ENCODE measurements at places on chromosomes 3 and 15.

GRCh38 chr3:43128464-43128863 lies 22.6 kb upstream of the POMGNT2 start:
- no peak for DNase-seq

DNA sequence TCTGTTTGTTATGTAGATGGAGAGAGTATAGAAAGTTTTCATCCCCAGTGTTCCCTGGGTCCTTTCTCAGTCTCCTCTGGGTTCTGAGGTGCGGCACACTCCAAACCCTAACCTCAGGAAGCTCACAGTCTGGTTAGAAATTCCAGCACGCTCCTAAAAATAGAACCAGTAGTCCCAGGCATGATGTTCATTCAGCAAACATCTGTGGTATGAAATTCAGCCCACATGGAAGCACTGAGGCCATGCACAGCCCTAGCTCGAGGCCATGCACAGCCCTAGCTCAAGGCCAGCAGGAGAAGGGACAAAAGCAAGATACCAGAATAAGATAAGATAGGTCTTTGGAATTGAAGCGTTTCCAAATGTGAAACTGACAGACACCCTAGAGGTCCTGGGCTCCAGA lies 82.3 kb upstream of the OXTR start:
- no peak for DNase-seq

GRCh38 chr15:99997112-99997651 lies 263.9 kb upstream of the LYSMD4 start:
- DNase-seq, result no peak

DNA sequence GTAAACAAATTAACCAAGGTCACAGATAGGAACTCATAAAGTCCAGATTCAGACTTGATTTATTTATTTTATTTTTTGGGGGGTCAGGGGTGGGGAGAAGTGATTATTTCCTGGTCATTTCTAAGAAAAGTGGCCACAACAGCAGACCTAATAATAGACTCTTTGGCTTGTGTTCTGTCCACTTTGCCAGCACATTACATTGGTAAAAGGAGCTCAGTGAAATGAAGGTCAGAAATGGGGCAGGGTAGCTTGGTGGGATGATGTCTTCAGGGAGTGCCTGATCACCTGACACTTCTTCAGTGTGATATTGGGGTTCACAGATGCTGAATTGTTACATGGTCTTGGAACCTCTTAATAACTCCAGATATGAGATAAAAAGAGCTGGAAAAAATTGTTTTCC lies 10.1 kb downstream of the VPS8 start:
- no peak for DNase-seq

DNA sequence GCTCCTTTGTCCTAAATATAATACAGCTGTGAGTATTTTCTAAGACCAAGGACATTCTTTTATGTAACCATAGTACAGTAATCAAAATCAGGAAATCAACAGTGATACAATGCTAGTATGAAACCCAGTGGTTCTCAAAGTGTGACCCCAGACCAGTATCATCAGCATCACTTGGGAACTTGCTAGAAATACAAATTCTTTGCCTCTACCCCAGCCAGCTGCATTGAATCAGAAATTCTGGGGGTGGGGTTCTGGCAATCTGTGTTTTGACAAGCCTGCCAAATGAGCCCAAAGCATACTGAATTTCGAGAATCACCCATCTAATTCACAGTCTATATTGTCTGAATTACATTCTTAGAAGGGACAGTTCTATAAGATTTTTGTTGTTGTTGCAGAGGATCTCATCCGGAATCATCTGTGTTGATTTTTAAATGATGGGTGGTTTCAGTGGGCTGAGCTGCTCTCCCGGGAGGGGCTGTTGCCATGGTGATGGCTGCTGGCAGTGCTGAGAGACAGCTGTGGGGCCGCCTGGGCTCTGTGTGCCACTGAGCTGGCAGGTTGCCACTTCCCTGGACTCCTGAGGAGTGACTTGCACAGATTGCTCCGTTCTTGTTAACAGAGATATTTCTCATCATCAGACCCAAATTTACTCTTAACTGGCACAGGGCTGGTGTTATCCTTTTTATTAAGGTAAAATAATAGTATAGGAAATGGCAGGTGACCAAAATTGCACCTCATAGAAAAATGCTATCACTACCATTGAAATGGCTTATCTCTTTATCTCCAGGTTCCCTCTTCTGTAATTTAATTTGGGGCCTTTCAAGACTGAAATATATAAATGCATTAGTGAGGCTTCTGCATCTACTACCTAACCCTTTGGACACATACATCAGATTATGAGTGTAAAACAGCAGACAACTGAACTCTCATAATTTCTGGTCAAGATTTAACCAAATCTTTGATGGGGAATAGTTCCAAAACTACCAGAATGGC lies 56.5 kb downstream of the NEK11 start:
- DNase-seq, result no peak

GRCh38 chr3:119225121-119225520 lies 15.6 kb downstream of the B4GALT4 start:
- DNase-seq, result no peak

- DNase-seq, result no peak
These were observed 56.3 kb downstream of the CORO2B start for GRCh38 chr15:68635141-68635540.

GRCh38 chr15:77083381-77084160 lies 12.7 kb upstream of the TSPAN3 start:
- DNase-seq, result peak; percentile 80

DNA sequence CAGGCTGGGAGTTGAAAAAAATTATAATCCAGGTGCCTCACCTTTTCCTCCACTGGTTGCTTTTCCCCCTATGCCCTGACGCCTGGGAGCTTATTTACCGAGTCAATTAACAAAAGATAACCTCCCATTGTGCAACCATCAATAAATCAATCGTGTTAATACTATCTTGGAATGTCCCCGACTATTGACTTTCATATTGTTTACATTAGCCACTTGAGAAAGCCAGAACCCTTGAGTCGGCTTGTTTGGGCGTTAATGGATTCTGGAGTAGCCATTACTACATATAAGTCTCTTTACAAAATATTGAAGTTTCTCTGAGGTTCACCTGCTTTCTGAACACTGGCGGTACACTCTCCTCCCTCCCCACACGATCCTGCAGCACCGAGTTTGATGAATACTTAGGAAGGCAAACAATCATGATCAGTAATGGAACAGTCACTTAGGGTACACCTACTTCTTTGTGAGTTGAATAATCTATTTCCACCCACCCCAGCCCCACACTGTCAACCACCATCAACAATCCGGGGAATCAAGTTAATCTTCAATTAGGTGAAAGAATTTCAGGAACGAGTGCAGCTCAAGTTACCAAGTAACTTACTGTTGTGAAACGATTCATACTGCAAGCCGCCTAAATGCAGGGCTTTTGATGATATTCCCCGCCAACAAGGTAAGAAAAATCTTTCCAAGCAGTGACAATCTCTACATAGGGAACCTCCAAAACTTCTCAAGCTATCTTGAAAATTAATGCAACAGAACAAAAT lies 159.3 kb upstream of the NR2F2 start:
- no peak for DNase-seq

DNA sequence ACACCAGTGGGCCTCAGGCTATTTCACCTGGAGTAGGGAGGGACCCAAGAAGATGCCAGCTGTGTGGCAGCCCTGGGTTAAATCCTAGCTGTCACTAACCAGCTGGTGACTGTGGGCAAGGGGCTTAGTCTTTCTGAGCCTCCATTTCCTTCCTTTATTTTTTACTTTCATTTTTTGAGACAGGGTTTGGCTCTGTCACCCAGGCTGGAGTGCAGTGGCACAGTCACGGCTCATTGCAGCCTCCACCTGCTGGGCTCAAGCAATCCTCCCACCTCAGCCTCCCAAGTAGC lies 108.0 kb upstream of the SMAD3 start:
- DNase-seq, result no peak

DNA sequence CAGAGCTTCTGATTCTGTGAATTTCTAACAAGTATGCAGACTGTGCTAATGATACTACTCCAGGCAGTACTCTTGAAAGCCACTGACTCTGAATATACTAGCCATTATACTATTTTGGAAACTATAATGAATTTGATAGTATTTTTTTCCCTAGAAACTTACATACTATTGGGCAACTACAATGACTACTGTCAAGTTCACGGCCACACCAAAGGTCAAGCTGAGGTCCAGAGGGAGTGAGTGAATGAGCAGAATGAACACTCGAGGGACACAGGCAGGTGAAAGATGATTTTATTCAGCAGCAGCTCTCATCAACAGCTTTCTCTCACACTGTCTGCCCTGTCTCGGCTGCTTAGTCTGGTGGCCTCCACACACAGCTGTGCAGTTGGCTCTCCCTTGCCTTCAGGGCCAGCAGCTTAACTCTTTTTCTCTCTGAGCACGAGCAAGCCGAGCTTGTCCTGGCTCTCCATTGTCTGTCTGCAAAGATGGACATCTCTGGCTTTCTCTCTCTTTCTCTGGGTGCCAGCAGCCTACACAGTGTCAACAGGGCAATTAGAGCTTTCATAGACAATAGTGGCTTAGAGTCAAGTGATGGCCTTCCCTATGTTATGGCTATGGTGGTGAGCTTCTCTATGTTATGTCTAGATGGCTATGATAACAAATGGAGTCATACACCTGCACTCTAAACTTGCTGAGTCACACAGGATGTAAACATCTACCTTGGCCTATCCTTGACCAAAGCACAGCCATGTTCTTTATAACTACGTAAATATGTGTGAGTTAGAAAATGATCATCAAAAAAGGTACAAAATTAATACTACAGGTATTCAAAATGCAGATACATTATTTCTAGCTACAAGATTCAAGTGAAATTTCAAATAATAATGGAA lies 362.4 kb downstream of the CGGBP1 start:
- DNase-seq, result no peak

- no peak for DNase-seq
These were observed 174.2 kb downstream of the NEK10 start for GRCh38 chr3:27194861-27195483.

DNA sequence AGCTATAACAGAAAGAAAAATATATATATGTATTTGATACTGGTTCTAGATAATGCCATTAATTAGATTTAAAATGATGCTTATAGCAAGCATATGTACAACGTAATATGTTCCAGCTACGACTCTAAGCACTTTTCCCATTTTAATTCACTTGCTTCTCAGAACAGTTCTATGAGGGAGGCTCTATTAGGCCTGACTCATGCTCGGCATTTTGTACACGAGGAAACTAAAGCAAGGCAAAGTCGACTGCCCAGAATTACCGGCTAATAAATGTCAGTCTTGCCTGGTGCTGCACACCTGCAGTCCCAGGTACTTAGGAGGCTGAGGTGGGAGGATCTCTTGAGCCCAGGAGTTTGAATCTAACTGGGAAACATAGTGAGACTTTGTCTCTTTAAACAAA lies 106.0 kb downstream of the PTPRG start:
- no peak for DNase-seq

- no peak for DNase-seq
These were observed 36.7 kb downstream of the MYH15 start for GRCh38 chr3:108473711-108474110.

DNA sequence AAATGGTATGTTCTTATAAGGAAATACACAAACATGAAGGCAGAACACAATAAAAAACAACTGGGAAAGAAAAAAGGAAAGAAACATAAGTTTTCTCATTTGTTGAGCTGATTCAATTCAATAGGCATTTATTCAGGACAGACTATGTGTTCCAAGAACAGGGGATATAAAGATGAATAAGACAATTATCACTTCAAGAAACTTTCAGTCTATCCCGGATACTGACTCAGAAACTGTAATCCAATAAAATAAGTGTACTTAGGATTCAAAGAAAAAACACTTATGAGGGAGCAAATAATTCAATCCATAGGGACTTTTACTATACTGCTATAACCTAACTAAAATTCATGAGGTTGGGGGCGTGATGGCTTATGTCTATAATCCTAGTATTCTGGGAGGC lies 3.5 kb upstream of the POPDC2 start:
- no peak for DNase-seq

GRCh38 chr3:119783255-119783654 lies 1.4 kb downstream of the NR1I2 start:
- DNase-seq, result no peak

DNA sequence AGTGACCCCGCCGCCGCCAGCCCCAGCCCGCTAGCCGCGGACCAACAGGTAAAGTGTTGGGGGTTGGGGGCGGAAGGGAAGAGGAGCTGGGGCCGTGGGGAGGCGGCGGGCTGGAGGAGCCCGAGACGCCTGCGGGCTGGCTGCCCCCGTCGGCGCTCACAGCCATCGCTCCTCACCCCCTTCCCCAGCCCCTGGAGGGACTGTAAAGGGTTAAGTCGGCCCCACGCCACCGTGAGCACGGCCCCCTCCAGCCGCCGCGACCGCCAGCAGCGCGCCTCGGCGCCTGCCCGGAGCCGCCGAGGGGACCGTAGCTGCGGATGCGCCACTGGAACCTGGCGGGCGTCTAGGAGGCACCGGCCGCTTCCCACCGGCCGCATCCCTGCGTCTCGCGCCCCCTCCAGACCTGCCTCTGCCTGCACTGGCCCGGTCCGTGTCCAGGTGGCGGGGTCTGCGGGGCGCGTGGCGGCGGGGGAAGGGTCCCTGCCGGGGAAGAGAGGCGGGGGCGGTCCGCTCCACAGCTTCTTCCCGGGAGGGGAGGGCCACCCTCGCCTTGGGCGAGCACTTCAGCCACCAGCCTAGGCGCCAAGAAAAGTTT lies 522 bp downstream of the MED12L start:
- DNase-seq, result peak; percentile 60

DNA sequence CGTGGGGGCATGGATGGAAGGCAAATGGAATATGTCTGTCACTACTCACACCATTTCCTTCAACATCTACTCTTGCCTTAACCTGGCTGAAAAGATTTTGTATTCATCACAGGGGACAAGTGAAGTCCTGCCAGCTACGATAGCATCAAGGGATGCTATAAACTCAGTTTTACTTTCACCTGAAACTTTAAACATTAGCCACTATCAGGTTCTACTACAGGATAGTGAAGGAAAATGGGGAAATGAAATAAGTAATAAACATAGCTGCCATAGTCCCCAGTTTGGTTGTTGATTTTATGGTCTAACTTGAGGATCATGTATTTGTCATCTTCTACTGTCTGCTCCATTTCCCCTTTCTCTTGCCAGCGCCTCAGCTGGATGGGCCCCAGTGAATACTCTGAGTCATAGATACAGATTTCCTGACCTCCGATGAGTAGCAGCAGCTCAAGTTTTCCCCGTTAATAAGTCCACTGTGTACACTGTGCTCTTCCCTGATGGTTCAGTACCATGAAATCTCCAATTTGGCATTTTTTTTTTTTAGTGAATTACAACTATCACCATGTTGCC lies 338.2 kb upstream of the SLCO3A1 start:
- DNase-seq, result no peak

DNA sequence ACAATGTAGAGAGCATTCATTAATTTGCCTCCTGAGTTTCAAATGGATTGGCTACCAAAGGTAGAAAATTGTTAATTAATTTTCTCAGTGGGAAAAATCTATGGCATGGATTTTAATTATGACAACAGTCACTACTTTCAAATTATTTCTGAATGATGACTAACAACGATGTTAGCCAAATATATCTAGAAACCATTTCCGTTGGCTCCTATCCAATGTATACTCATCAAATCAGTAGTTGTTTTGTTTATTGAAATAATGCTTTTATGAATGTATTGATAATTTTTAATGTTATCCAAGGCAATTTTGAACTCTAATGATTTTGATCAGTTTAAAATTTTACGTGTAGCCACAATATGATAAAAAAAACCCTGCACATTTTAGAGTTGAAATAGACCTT lies 333.4 kb downstream of the NAALADL2 start:
- DNase-seq, result no peak

- no peak for DNase-seq
These were observed 17.1 kb upstream of the RASA2 start for GRCh38 chr3:141469720-141470119.

GRCh38 chr3:49018707-49019006 lies 277 bp upstream of the DALRD3 start:
- DNase-seq, result no peak

Measured in activated CD8-positive, alpha-beta memory T cell treated with anti-CD3 and anti-CD28 coated beads, Interleukin-2, amount 50 U/mL, for 48 hours (primary cell).